ENCODE measurements at places on chromosomes 12 and 14.

- DNase-seq: no peak
These were observed 37.0 kb upstream of the HECTD1 start for GRCh38 chr14:31244626-31245025.

DNA sequence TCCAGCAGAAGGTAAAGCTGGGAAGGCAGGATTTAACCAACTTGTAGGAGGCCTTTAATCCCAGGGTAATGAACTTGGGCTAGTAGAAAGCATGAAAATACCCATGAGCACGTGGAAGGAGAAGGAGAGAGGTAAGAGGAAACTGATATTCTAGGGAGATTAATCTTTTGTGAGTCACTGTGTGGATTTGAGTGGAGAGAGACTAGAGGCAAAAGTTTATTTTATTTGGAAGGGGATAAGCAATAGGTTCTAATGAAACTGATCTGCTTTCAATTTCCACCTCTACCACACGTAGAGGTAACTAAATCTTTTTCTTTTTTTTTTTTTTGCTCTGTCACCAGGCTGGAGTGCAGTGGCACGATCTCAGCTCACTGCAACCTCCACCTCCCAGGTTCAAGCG, 52.1 kb downstream of the PTPN21 start:
- no peak for DNase-seq

DNA sequence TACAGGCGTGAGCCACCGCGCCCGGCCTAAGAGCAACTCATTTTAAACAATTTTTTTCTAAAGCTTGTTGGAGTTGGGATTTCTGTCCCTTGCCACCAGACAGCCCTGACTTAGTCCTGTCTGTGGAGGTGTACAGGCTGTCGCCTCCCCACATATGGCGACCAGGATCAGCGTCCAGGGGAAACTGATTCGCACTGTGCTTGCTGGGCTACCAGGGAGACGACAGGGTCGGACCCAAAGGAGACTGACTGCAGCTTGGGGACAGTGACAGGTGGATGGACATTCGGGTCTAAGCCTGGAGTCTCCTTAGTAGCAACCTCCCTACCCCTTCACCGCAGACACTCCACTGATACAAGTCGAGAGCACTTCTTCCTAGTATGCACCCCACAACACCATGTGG, 40.3 kb downstream of the TRAFD1 start:
- DNase-seq: no peak

GRCh38 chr14:41146391-41146790, 460.3 kb upstream of the LRFN5 start:
- peak; percentile 3 for DNase-seq

- no peak for DNase-seq
These were observed 17.9 kb upstream of the ALDH2 start for GRCh38 chr12:111748867-111749266.

GRCh38 chr14:70339039-70339438, 20.4 kb downstream of the COX16 start:
- no peak for DNase-seq

- DNase-seq: no peak
These were observed 256.2 kb upstream of the CPNE8 start for GRCh38 chr12:39161465-39162085.

DNA sequence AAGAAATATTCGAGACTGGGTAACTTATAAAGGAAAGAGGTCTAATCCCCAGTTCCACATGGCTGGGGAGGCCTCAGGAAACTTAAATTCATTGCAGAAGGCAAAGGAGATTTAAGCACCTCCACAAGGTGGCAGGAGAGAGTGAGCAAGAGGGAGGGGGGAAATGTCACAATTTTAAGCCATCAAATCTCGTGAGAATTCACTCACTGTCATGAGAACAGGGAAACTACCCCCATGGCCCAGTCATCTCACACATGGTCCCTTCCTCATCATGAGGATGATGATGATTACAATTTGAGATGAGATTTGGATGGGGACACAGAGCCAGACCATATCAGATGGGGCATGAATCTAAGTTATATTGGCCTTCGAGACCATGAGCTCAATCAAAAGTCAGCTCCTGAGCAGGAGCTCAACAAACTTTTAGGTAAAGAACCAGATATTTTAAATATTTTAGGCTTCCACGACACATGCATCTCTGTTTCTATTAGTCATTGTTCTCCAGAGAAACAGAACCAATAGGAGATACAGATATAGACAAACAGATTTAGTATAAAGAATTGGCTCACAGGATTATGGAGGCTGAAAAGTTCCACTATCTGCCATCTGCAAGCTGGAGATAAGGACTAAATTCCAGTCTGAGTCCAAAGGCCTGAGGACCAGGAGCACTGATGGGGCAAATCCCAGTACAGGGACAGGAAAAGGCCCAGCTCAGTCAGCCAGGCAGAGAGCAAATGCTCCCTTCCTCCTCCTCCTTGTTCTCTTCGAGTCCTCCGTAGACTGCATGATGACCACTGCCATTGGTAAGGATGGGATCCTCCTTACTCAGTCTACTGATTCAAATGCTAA, 24.9 kb downstream of the DGLUCY start:
- DNase-seq: no peak

GRCh38 chr14:58663494-58664111, 25.8 kb downstream of the DACT1 start:
- peak; percentile 59 for DNase-seq

Data from iPS DF 19.7 (cell line).